Fibroblast of villous mesenchyme (primary cell): ENCODE measurements at places on chromosomes 5 and 9. TPM values are rescaled to one million over a fixed set of nuclear protein-coding genes. Genes with fewer than 3 reads are reported as not detected.
A peak's percentile ranks its signal among the peaks of the same experiment; 100 is the strongest.

CFAP90 gene
- not detected in 2 replicates for total RNA-seq

GRCh38 chr5:55691265-55692105 lies 20.6 kb downstream of the SLC38A9 start:
- DNase-seq, result peak; percentile 73

DNA sequence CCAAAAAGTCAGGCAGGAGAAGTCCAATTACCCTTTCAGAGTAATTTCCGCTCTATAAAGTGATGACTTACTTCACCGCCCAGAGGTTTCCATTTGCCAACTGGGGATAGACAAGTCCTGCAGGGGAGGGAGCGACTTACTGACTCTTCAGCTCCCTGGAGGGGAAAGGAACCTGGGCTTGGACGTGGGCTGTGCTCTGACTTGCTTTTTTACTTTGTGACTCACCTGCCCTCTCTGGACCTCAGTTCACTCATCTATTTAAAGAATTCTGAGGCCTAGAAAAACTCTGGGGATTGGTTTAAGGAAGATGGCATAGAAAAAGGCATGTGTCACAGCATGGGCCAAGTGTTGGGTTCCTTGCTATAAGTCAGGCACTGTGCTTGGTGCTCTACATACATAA lies 180.4 kb upstream of the TRIM32 start:
- no peak for DNase-seq

ANXA2R gene
- 2.9 and 3.9 TPM in 2 replicates for total RNA-seq

- no peak for DNase-seq
Measured at GRCh38 chr5:76469656-76470290, 66.7 kb downstream of the IQGAP2 start.

UBLCP1 gene
- total RNA-seq, result 32.5 and 36.7 TPM in 2 replicates

DNA sequence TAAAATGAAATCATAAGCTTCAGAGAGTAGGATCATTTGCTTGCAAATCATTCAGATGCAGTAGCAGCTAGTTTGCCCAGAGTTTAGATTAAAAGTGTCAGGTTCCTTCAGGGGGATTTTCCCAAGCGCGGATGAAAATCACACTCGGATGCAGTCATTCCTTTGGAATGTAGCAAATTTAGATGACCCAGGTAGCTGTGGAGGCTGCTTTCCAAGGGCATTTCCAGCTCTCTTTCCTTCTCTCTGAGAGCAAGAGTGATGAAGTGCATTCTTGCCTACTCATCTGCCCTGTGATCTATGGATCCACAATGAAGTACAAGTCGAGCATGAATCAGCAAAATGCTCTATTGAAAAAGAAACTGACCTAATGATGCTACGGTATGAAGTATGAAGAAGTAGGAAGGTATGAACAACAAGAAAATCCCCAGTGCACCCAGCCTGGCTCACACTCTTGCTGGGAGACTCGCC lies 200.2 kb downstream of the PLK2 start:
- DNase-seq, result peak; percentile 64

GRCh38 chr9:134968011-134968822 lies 50.5 kb upstream of the FCN1 start:
- DNase-seq, result no peak

TAF11L10 gene
- total RNA-seq, result not detected in 2 replicates

GRCh38 chr5:56640763-56641406 lies 174.5 kb upstream of the MAP3K1 start:
- DNase-seq, result no peak

DNA sequence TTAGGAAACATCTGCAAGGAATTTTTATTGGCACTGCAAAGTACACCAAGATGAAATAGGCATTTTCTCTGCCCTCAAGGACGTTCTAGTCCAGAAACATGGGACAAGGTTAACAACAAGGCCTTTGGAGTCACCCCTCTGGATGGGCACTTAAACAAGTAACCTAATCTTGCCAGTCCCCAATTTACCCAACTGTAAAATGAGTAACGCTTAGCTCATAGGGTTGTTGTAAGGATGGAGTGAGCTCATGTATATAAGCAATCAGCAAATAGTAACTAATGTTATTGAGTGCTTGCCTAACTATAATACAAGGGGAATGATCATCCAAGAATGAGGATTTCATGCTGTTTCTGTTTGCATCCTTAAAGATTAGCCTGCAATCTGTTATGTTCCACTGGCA lies 189.3 kb downstream of the PAPPA start:
- no peak for DNase-seq

DNA sequence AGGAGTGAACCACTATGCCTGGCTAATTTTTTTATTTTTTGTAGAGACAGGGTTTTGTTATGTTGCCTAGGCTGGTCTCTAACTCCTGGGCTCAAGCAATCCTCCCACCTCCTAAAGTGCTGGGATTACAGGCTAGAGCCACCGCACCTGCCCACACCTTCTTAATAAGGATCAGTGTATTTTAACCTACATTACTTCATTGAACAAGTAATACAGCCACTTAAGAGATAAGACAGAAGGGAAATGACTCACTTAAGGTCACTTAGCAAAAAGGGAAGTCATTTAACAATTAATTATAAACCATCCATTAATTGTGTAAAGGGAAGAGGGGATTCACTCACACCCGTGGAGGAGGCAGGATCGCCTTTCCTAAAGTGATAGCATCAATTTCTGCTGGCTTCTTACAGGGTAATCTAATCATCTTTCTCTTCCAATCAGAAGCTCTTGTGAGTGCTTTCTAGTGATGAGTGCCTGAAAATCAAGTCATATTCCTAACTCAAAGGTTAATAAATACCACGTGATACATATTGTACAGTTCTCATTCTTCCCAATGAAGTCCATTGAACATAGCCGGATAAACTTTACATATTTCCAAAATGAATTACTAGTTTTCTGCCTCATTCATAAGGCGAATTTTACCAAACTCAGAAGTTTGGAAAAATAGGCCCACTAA lies 3.5 kb downstream of the FBXW11 start:
- no peak for DNase-seq

SLC25A2 gene
- total RNA-seq, result under 0.01 and 0.64 TPM in 2 replicates

GRCh38 chr9:114396558-114397218 lies 8.9 kb upstream of the AKNA start:
- DNase-seq, result peak; percentile 92

SOX30 gene
- under 0.01 TPM in 1 of 2 replicates, not detected in the other for total RNA-seq

CER1 gene
- total RNA-seq, result not detected in 2 replicates
